PC-9 (cell line): ENCODE measurements at places on chromosomes 2 and 18.

- DNase-seq, result no peak
Measured at GRCh38 chr2:11080253-11081115, 74.8 kb upstream of the SLC66A3 start.

- no peak for DNase-seq
Measured at GRCh38 chr18:45201489-45201888, 413.8 kb upstream of the SLC14A2 start.

- DNase-seq, result no peak
Measured at GRCh38 chr2:143776526-143777297, 647.5 kb downstream of the ARHGAP15 start.

GRCh38 chr2:220966636-220967035 is 605.5 kb downstream of the EPHA4 start:
- peak; percentile 40 for DNase-seq

DNA sequence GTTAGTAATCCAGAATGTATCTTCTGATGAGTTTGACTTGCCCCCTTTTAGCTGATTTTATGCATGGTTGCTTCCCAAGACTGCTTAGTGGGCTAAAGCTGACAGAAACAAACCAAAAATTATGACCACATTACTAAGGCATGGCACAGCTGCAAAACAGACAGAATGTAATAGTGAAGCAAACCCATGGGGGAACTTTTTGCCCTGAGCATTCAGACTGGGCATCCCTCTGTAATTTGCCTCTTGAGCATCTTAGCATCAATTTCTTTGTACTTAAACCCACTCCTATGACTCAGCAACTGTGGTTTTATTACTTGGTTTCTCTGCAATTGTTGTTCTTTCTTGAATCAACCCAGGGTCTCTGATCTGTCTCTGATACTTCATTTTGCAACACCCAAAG is 487.3 kb upstream of the DCC start:
- no peak for DNase-seq

DNA sequence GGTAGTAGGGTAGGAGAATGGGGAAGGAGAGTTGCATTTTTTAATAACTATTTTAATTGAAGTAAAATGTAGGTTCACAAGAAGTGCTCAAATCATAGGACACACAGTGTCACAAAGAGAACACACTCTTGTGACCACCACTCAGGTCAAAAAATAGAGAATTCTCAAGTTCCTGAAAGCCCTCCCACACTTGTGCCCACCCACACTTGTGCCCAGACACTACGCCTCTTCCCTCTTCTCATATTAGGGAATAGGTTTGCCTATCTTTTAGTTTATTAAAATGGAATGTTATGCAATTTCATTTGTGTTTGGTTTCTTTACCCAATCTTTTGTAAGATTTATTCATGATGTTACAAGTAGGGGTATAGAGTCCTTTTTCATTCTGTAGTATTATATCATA is 67.2 kb downstream of the UGGT1 start:
- DNase-seq, result no peak

GRCh38 chr2:70081221-70081620 is 6.1 kb upstream of the PCBP1 start:
- DNase-seq, result no peak

DNA sequence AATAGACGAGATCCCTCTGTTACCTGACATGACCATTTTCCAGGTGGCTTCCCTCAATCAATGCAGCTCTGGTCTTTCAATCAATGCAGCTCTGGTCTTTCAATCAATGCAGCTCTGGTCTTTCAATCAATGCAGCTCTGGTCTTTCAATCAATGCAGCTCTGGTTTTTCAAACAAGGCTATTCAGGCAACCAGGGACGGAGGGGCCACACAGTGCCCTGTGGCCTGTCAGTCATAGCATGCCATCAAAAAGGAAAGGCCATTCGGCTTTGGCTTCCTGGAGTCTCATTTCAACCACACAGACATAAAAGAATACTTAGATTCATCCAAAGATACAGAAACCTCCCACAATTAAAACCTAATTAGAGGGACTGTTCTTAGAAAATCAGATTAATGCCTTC is 13.3 kb downstream of the MPP4 start:
- DNase-seq, result no peak

- no peak for DNase-seq
Measured at GRCh38 chr2:193774166-193774565, 1579.4 kb upstream of the TMEFF2 start.

GRCh38 chr2:85251070-85251616 is 76.6 kb downstream of the TGOLN2 start:
- DNase-seq, result no peak

- no peak for DNase-seq
Measured at GRCh38 chr2:72181616-72182015, 34.0 kb upstream of the CYP26B1 start.

DNA sequence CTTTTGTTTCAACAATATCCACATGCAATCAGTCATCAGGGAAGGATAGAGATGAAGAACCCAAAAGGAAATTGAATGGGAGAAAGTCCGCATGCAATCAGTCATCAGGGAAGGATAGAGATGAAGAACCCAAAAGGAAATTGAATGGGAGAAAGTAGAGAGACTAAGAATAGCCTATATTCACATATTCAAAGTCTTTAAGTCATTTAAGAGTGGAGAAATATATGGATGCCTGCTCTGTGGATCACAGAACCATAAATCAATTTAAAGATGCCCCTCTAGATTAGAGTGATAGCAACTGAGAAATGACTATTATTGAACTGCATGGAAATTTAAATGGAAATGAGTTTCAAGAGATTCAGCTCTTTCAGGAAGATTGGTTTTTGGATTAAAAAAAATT is 90.0 kb upstream of the LPIN2 start:
- DNase-seq, result no peak
